ENCODE measurements at places on chromosomes 6 and 20.

DNA sequence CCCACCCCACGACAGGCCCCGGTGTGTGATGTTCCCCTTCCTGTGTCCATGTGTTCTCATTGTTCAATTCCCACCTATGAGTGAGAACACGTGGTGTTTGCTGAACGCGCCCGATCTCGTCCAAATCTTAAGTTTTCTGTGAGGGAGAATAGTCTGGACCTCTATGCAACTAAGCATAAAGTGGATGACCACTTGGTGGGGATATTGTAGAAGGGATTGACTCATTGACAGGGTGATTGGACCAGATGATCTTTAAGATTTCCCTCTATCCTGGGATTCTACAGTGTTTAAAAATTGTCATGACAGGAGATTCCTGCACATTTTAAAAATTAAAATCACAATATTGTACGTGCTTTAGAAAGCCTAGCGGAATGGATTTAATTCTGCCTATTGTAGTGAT, 141.3 kb downstream of the TRMT11 start:
- no peak for DNase-seq

DNA sequence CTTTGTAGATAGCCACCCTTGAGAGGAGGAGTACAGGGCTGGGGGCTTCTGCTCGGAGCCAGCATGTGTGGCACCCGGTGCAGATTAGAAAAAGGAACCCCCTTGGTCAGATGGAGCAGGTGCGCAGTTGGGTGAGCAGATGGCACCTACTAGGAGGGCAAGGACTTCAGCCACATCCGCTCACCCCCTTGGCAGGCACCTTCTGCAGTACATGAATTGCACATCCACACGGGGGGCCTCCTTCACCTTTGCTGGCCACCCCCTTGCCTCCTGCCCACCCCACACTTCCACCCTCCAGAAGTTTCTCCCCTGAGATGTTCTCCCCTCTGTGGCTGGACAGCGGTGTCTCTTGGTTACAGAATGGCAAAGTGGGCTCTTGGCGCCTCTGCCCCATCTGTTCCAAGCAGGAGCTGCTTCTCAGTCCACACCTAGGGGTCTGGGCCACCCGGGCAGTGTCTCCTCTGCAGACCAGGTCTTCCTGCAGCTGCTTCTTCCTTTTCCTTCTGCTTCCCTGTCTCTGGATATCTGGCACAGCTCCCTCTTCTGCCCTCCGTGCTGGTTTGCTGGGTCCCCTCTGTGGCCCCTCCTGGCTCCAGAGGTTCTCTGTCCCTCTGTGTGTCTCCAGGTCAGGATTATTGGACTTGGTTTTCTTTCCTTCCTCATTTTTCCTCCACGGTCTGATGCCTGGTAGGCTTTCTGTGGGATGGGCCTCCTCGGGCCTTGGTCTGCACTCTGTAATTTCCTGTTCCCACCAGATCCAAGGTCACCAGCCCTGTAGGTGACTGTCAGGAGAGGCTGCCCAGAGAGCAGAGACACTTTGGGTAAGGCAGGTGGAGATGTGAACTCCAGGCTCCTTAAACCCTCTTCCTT, 4.1 kb downstream of the MDFI start:
- DNase-seq, result no peak

GRCh38 chr6:15401769-15402250, 155.9 kb downstream of the JARID2 start:
- no peak for DNase-seq

GRCh38 chr20:41222296-41222695, 85.0 kb downstream of the PLCG1 start:
- DNase-seq, result no peak

GRCh38 chr6:34538581-34538980, 17.5 kb downstream of the SPDEF start:
- DNase-seq, result no peak

DNA sequence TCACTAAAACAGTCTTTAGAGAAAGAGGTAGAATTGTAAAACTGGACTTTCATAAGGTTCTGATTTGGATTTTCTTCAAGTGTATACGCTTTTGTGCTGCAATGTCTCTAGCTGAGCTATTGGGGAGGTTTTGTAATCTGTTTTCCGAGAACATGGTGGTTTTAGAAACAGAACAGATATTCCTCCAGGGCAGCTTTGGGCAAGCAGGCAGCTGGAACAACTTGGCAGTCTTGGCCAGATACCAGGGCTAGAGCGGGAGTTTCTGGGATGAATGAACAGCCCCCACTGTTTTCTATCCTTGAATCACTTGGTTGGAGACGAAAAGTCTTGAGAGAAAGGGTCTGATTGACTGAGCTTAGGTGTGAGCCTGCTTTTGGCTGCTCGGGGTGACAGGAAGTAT, 17.1 kb upstream of the ARMC2 start:
- no peak for DNase-seq

- no peak for DNase-seq
Measured at GRCh38 chr20:1631309-1632151, 11.7 kb upstream of the SIRPB1 start.

DNA sequence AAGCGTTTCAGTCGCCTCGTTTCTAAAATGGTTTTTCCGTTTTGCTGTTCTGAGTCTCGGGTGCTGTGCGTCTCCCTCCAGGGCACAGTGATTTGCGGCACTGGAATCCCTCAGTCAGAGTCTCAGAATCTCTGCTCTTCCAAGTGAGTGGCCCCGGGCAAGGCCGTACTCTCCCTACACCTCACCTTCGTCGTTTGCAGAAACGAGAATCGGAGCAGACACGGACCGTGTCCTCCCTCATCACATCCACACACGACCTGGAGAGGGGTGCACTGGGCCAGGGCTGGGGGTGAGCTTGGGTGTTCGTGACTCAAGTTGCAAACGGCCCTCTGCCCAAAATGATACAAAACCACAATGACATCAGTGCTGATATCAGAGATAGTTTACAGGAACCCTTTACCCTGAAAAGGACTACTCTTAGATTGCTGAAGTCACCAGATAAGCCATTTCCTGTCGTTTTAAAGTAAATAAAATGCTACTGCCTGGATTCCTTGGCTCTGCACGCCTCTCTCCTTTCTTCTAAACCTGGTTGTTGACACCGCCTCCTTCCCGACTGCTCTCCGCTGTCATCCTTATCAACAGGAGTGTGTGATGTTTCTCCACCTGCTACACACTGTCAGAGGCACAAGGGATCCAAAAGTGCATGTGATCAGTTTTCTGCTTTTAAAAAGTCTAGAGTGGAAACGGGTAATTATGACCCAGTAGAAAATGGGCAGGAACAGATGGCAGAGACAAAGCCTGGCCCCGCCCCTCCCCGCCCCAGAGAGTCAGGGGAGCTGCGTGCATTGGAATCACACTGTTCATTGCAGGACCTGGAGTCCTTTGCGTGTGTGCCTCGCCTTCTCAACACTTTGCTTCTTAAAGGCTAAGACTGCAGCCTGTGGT, 38.4 kb downstream of the KIF25 start:
- no peak for DNase-seq

GRCh38 chr6:109740787-109741186, 49.7 kb downstream of the FIG4 start:
- no peak for DNase-seq

DNA sequence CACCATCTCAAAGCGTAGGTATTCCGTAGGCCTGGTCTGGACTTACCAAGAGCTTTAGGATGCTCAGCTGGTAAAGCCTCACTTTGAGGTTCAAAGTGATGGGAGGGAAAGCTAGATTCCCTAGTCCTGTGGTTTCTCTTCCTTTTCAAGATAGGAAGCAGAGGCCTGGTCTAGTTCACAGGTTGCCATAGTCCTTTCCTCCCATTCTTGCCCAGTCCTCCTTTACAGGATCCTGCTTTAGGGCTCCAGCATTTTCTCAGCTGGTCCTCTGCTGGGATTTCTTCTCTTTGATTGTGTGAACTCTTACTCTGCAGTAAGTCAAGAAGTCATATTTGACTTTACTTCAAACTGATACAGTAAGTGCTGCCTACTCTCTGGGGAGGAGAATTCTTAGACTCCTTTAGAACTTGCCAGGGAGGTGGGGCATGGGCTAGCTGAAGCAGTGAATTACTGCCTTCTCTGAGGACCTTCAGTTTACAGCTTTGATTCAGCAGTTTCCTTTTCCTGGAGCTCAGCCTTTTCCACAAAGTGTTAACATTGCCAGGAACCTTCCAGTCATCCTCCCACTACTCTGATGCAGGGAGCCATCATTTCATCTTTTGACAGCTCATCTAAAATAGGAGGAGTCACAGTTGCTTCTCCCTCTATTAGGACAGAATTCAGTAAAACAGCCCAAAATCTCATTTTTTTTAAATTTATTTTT, 42.8 kb upstream of the PLCG1 start:
- no peak for DNase-seq

GRCh38 chr6:88179692-88180091, 13.5 kb upstream of the CNR1 start:
- DNase-seq, result no peak

- no peak for DNase-seq
Measured at GRCh38 chr20:34562641-34563040, 4.1 kb downstream of the MAP1LC3A start.

- no peak for DNase-seq
Measured at GRCh38 chr20:62532921-62533320, 57.1 kb upstream of the GATA5 start.
